ENCODE measurements at places on chromosomes 5 and 9.

GRCh38 chr5:176743868-176744583, 66.3 kb upstream of the UNC5A start:
- DNase-seq, result no peak

GRCh38 chr5:107408564-107408963, 262.2 kb downstream of the EFNA5 start:
- DNase-seq, result no peak

DNA sequence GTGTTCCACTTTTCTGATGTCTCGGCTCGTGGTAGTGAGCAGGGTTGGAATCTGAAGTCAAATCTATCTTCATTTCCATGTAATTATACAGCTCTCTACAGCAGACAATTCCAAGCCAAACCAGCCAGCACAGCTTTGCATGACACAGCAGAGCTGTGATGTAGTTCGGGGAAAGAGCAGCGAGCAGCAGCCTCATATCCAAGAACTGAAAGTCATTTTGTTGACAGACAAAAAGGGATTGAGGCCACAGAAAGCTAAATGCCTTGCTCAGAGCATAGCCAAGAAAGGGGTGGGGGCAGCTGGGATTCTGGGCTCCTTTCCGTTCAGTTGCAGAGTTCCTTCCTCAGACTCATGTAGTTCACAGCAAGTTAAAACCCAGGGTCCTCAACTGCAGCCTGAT, 32.1 kb downstream of the LCP2 start:
- DNase-seq, result no peak

DNA sequence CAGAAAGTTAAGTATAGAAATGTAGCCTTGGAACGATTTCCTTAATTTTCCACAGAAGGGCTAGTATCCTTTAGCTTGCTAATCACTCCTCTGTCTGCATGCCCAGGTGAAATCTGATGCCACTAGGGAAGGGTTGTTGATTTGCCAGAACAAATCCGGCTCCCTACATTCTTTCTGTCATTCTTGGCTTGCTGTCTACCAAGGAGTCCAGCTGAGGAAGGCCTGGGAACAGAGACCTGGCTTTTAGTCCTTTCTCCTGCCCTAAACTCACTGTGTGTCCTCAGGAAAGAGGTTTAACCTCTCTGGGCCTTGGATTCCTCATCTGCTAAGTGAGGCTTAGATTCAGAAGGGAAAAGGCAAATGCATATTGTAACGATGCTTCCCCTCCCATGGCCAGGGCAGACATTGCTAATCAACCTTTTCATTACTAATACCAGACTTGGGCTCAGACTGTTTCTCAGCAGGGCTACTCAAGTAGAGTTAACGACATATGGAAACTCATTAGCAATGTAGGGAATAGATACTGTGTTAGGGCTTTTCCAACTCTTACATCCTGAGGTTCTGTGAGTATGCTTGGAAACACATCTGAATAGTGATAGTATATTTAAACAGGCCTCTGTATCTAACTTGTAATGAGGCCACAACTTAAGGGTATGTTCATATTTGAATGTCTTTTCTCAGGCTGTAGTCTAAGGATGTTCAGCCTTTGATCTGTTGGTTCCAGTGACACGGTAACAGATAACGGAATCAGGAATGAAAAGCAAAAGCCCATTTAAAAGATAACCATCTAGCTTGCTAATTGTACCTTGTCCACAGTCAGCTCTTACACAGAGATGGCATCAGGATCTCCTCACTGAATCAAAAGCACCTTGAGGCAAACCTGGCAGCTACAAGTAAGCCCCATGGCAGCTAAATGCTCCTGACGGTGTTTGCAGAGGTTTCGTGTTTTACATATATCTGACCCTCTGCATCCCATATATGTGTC, 4.1 kb downstream of the GALNT10 start:
- no peak for DNase-seq

DNA sequence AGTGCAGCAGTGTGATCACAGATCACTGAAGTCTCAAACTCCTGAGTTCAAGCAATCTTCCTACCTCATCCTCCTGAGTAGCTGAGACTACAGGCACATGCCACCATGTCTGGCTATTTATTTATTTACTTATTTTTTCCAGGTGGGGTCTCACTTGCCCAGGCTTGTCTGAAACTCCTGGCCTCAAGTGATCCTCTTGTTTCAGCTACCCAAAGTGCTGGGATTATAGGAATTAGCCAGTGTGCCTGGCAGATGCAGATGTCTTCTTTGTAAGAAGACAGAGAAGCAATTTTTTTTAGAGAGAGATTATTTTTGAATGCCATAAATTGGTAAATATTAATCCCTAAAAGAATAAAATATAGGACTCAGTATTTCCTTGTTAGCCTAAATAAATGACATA, 54.3 kb downstream of the CHSY3 start:
- DNase-seq, result peak; percentile 61

DNA sequence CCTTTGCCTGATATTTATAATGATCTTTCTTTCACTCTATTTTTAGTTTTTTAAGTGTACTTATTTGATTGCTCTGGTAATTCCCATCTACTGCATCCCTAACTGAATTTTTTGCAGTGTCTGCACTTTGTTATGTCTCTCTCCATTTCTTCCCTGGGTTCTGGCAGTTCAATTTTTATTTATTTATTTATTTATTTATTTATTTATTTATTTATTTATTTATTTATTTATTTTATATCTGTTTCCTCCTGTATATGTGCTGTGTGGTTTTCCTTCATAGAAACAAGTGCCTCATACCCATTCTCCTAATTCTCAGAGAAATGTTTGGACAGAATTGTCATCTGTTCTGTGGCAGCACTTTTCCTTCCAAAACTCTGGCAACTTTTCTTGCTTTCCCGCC, 2370.8 kb upstream of the WWC1 start:
- DNase-seq, result no peak

GRCh38 chr5:150945947-150946346, 41.2 kb upstream of the ZNF300 start:
- DNase-seq, result no peak

DNA sequence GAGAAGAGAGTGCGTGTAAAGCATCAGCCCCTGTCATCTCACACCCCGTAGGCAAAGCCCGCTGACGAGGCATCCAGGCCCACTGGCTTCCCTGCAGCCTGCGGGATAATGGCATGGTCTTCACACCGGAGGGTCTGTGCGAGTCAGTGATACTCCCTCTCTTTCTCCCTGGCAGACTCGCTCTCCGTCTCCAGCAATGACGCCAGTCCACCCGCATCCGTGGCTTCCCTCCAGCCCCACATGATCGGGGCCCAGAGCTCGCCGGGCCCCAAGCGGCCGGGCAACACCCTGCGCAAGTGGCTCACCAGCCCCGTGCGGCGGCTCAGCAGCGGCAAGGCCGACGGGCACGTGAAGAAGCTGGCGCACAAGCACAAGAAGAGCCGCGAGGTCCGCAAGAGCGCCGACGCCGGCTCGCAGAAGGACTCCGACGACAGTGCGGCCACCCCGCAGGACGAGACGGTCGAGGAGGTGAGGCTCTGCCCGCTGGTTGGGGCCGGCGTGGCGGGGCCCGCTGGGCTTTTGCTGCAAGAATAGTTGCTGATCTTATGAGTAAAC, 120.7 kb upstream of the OTULINL start:
- DNase-seq, result no peak

- no peak for DNase-seq
Measured at GRCh38 chr5:104793755-104794080, 1231.1 kb upstream of the NUDT12 start.

DNA sequence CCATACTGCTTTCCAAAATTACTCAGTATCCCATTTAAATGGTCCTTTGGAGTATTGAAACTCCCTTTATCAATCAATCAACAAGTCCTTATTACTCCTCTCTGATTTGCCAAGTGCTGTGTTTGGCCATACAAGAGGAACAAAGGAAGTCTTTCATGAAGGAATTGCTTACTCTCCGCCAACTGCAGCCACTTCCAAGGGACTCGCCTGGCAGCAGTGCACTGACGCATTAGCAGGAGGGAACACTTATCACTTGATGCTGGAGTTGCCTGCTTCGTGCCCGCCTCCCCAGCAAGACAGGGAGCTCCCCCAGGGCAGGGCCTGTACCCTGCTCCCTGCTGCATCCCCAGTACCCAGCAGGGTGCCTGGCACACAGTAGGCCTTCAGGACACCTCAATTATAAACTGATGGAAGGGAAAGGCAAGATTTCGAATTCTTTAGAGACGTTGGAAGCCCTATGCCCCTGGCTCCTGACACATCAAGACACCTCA, 97.9 kb downstream of the CRB2 start:
- DNase-seq, result no peak

DNA sequence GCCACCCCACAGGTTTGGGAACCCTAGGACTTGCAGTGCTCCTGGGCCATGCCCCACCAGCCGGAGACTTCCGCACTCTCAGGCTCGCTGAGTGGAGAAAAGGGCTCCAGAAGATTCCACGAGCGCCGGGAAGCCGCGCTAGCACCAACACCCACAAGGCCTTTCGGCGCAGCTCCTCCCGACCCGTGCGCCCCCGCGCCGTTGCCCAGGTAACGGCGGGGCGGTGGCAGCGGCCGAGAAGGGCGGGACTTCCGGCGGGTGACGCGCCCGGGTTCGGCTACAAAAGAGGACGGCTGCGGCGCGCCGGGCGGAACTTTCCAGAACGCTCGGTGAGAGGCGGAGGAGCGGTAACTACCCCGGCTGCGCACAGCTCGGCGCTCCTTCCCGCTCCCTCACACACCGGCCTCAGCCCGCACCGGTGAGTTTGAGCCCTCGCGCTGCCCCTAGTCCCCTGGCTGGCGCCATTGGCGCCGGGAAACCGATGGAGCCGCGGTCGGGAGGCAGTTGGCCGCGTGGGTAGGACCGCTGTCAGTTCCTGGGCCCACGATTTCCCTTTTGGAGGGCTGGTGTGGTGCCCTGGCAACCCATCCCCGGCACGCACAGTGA, at the start of gene DNAJA1:
TSS of gene DNAJA1 (plus strand) at position 308 of the 606 bp plus-strand sequence. CDS start 1,212 bp downstream, outside the sequence.
- peak; percentile 94 for DNase-seq

GRCh38 chr9:131008909-131009618, at the start of gene LAMC3:
TSS of gene LAMC3 (plus strand) at chr9:131009174. CDS start at chr9:131009215, 41 bp downstream.
- DNase-seq, result peak; percentile 65

- DNase-seq, result no peak
Measured at GRCh38 chr5:18507114-18507513, 872.9 kb downstream of the TAF11L14 start.

GRCh38 chr9:126128494-126129142, 198.0 kb upstream of the MVB12B start:
- no peak for DNase-seq

- no peak for DNase-seq
Measured at GRCh38 chr5:141954194-141954593, 3.8 kb downstream of the PCDH12 start.

DNA sequence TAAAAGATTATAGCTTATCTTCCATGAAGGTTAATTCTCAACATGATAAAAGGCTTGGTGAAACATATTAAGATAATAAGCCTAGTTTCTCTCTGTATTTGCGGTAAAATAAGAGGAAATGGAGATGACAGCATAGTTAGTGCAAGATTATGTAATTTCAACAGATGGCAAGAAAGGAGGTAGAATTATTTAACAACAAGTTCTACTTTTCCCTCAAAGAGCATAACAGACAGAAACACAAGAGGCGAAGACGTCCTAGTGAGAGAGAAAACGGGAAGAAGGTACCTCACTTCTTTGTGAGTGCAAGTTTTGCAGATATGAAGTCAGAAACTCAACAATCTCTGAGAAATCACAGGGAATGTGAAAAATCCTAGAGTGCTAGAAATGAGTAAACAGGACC, 144.8 kb upstream of the ADCY2 start:
- no peak for DNase-seq

GRCh38 chr5:1208743-1209488, 7.5 kb downstream of the SLC6A19 start:
- DNase-seq, result no peak

- DNase-seq, result no peak
Measured at GRCh38 chr9:99489060-99489413, 267.0 kb downstream of the SEC61B start.

DNA sequence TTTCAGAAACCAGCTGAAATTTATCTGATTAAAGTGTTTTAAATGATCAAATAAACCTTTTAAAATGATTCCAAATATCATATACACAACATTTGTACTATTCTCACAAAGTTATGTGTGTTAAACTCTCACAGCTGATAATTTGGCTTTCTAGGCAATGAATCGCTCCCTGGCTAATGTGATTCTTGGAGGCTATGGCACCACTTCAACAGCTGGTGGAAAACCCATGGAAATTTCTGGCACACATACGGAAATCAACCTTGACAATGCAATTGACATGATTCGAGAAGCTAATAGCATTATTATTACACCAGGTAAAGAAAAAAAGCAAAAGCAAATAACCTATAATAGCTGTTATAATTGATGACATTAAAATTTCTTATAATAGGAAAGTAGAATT, 72.4 kb downstream of the NNT start:
- no peak for DNase-seq

DNA sequence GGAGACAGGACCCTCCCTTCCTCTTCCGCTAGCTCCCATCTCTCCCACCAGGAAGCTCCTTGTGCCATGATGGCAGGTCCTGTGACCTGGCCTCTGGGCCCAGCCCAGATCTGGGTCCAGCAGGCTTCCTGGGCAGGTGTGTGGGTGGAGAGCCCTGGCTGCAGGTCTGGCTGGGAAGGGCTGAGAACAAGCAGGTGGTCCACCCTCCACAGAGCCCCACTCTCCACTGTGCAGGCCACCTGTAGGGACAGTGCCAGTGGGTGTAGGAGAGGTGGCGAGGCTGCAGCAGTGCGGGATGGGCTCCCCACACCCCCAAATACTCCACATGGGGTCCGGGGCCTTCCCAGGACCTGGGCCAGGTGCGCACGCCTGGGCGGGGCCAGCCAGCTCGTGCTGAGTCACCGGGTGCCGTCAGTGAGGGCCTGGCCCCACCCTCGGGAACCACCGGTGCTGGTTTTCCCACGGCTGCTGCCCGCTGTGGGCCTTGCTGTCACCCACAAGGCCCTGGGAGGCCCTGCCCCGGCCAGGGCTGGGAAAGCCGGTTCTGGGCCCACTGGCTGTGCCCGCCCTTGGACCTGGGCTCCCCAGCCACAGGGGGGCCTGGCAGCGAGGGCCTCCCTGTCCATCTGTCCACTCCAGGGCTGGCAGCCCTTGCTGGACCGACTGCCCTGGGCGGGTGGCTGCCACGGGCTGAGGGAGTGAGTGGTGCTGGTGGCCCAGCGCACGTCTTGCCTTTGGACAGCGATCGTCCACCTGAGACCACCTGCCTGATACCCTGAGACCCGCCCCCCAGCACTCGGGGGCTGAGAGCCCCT, 9.3 kb upstream of the NRARP start:
- no peak for DNase-seq

GRCh38 chr9:130872912-130873503, 23.6 kb downstream of the QRFP start:
- DNase-seq, result no peak

DNA sequence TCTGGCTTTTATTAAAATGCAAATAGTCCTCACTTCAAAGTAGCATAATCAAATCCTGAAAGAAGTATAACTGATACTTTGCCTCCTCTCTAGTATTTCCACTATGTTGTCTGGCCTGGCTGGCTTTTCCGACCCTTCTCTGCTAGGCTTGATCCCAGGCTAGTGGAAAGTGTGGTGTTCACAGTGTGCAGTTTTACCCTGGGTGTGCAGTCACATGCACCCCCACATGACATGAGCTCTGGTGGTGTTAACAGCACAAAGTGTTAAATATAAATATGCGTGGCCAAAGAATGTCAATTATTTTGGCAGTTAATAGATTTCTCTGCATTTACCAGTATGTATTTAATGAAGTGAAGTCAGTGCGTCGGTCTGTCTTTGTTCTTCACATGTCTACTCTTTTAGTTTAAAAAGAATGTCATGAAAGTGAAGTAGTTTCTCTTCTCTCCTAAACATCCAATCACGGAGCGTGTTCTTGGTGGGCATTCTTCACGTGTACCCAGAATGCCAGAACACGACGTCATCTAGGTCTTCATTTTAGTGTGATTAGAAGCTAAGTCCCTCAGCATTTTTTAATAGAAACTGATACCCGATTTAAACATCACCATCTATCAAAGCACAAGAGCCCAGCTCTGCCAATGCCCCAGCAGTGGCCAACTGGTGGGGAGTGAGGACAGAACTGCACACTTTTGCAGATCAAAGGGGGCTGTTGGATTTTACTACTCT, 286.4 kb downstream of the FANCC start:
- no peak for DNase-seq

All from NCI-H82 (cell line).